ENCODE measurements at places on chromosomes 3 and 15.

GRCh38 chr3:137259089-137259488 is 301.3 kb downstream of the IL20RB start:
- DNase-seq = no peak

DNA sequence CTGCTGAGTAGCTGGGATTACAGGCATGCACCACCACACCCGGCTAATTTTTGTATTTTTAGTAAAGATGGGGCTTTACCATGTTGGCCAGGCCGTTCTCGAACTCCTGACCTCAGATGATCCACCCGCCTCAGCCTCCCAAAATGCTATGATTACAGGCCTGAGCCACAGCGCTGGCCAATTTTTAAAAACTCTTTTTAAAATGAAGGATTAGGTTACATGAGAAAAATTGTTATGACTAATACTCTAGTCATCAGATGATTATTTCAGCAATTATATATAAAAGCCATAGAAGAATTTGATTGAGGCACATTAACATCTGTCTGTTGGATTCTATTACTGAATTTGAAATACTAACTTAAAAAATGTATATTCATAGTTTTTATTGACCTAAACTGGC is 134.1 kb upstream of the MNS1 start:
- no peak for DNase-seq

DNA sequence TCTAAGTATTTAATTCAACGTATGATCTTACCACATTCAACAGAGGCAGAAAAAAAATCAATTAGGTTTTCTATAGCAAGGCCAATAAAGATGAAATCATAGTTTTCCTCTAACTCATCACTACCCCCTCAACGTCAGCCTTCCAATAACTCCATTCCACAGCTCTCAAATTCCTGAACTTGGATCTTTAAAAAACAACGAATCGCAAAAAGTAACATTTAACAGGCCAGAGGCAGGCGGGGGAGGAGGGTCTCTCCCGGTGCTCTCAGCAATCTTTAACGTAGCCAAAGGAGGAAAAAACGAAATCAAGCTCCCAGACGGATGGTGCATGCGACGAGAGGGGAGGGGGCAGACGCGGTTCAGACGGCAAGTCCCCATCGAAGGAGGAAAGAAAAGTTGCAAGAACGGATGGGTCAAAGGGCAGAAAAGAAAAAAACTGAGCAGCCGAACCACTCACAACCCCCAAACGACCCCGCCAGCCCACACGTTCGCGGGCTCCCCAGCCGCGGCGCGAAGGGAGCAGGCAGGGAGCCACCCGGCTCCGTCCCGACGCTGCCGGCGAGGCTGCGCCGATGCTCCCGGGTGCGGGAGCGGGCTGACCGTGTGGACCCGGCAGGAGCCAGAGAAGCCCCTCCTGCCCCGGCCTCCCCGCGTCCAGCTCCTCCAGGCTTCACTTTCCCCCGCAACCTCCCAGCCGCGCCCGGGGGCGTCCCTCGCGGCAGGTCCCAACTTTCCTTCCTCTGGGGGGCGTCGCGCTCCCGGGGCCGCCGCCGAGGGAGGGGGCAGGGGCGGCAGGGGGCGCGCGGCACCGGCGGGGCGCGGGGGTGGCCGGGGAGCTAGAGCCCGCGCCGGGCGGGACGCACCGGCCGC is 703 bp downstream of the PEAK1 start:
- peak; percentile 37 for DNase-seq

GRCh38 chr3:146072061-146072460 is 88.9 kb downstream of the PLOD2 start:
- DNase-seq = no peak

DNA sequence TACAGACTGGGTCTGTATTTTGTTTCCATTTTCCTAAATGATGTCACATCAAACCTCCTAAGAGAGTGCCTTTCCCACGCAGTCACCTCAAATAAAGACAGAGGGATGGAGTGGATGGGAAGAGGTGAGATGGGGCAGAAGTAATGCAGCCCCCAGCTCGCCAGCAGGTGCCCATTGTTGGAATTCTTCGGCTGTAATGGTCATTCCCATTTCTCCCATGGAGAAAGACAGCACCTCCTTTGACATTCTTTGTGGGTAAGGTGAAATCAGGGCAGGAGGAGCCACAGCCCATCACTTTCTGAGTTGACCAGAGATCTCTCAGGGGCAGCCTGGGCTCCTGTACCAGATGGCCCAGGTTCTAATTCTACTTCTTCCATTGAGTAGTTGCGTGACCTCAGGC is 84.4 kb upstream of the NR2F2 start:
- no peak for DNase-seq

- DNase-seq = no peak
These were observed 494 bp downstream of the GCSAM start for GRCh38 chr3:112132554-112132953.

DNA sequence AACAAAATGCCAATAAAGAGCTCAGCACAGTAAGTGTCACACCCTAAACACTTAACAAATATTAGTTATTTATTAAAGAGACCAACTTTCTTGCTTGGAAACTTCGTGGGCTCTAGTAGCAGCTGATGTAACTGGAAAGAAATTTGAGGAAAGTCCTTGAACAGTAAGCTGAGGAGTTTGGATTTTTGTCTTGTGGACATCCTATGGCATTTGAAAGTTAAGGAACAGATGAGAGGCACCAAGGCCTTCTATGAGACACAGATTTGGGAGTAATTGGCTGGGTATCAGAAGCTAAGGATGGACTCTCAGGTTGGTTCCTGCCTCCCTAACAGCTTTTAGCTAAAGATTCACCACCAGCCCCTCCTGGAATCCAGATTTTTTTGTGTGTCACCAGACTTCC is 59.7 kb upstream of the FILIP1L start:
- no peak for DNase-seq

GRCh38 chr3:13825311-13825579 is 54.6 kb downstream of the WNT7A start:
- no peak for DNase-seq

DNA sequence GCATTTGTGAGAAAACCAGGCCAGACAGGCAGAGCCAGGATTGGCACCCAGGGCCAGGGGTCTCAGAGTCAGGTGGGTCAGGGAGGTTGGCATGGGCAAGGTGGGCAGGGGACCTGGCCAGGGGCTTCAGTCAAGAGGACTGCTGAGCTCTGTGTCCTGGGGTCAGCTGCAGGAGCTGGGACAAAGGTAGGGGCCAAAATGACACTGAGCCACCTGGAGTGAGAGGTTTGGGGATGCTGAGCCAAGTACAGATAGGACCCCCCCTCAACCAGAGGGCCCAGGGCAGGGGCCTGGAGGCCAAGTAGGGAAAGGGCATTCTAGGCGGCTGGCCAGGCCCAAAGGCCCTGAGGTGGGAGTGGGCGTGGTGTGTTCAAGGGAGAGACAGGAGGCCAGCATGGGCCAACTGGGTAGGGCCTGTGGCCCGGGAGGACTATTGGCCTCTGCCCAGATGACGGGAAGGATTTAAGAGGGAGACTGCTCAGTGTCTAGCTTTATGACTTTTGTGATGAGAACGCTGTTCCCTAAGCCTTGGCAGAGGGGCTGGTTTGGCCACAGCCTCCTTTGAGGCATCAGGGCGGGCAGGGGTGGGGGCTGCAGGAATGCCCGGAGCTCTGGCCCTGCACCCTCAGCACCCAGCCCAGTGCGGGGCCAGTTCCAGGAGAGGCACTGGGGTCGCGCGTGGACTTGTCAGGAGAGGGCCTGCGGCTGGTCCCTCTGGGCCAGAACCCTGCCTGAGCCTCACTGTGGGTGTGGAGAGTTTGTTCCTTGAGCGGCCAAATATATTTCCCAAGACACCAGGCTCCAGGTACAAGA is 3.1 kb downstream of the CFAP100 start:
- no peak for DNase-seq

- no peak for DNase-seq
These were observed 589 bp downstream of the KLF15 start for GRCh38 chr3:126356373-126357264.

DNA sequence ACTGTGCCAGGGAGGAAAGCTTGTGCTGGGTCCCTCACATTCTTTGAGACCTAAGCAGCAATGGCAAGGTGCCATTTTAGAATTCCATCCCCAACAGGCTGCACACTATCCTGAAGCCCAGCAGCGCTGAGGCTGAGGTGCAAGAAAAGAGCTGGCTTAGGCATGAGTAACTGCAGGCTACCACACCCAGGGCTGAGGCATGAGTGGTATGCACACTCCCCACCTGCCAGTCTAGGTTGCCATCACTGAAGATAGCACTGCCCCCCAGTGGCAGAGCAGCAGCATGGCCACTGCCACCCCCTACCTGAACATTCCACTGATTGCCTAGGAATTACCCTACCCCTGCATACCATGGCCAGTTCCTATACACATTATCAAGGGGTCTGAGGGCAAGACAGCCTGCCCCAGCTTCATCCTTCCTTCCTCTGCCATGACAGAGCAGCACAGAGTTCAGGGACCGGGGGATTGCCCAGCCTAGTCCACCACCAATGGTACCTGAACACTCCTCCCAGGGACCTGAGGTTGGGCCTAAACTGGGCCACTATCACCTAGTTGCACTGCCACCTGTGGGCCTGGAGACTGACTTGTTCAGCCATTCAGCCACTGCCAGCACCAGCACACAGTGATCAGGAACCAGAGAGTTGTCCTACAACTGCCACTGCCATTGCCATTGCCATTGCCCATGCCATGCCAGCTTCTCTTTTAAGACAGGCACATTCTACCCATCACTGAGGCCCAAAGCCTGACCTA is 129.8 kb downstream of the SATB1 start:
- no peak for DNase-seq

DNA sequence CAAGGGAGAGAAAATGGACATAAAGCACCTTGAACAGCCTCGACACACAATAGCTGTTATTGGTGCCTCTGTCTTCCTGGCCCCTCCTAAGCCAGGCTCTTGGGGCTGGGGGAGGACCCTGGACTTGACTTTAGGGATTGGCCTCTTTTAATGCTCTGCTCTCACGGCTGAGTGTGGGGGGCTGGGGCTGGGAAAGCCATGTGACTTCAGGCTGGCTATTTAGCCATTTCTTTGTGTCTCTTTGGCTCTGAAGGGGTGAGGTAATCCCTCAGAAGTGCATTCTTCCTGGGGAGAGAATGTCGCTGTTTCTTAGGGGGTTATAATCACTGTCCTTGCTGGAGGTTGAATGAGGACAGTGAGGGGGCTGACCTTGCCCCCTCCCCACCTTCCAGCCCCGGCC is 26.2 kb downstream of the MAGEF1 start:
- no peak for DNase-seq

DNA sequence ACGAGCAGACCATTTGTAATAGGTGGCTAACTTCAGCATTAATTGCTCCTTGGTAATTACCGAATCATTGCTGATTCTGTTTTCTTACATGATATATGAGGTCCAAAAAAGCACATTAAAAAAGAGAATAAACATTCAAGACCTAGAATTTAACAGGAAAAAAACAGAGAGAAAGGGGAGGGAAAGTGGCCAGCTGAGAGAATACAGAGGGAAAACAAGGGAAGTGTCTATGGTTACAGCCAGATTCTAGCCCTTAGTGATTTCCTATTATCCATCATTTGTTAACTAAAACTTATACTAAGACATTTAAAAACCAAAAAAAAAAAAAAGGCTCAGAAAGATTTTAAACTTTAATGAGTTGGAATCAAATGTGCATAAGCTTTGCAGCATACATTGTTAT is 168.7 kb downstream of the LRTM1 start:
- no peak for DNase-seq

DNA sequence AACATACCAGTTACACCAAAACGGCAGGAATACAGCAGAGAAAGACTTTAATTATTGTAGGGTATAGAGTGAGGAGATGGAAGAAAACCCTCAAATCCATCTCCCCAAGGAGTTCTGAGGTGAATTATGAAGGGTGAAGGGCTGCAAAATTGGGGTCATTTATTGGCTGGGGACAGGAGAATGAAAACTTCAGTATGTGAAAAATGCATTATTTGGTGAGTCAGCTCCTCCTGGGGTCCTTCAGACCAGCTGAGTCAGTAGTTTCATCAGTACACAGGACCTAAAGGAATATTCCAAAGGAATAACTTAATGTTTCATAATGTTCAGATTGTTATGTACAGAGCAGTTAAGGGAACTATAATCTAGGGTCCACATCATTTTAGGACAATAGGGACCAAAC is 566.0 kb downstream of the GBE1 start:
- no peak for DNase-seq

GRCh38 chr3:122864498-122864897 is 69.6 kb downstream of the SLC49A4 start:
- no peak for DNase-seq

GRCh38 chr15:63528138-63528659 is 23.8 kb downstream of the USP3 start:
- DNase-seq = no peak

- no peak for DNase-seq
These were observed 925.0 kb downstream of the GBE1 start for GRCh38 chr3:80836395-80836794.

DNA sequence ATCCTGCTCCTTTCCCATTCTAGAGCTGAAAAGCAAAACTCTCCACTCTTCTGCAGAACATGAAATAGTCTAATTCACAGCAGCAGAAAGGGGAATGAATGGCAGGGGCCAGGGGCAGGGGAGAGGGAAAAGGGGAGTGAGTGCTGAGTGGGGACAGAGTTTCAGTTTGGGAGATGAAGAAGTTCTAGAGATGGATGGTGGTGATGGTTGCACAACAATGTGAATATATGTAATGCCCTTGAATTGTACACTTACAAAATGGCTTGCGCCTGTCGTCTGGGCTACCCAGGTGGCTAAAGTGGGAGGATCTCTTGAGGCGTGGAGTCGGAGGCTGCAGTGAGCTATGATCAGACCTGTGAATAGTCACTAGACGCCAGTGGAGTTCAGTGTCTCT is 78.5 kb upstream of the MEF2A start:
- no peak for DNase-seq

DNA sequence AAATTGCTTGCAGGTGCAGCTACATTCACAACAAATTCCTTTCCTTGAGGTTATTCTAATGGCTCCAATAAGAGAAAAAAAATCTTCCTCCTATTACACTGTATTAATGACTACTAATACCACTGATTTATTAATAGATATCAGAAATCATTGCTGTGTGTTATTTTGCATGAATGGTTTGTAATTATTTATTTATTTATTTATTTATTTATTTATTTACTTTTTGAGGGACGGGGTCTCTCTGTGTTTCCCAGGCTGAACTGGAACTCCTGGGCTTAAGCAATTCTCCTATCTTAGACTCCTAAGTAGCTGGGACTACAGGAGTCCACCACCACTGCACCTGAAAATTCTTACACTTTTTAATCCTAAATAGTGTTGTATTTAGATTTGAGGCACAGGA is 390.4 kb downstream of the SI start:
- no peak for DNase-seq

- no peak for DNase-seq
These were observed 3.8 kb downstream of the PSTPIP1 start for GRCh38 chr15:76998663-76999285.

GRCh38 chr3:35215525-35216500 is 423.5 kb upstream of the ARPP21 start:
- no peak for DNase-seq

DNA sequence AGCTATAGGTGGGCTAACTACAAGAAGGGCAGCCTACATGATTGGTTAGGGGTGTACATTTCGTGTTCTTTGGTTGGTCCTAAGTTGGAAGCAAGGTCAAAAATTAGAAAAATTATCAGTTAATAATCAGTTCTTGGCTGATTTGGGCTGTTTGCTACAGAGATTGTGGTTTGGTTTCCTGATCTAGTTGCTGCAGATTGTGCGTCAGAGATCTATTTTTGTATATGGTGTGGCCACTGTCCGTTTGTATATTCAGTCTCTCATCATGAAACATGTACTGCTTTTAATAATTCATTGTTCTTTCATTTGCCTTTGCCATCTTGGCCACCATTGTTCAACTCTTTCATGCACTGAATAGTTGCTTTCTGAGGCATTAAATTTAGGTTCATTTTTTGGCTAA is 80.9 kb downstream of the LRRC3B start:
- DNase-seq = no peak

Data from stimulated activated CD8-positive, alpha-beta memory T cell treated with anti-CD3 and anti-CD28 coated beads, Interleukin-15, amount 100 ng/mL, for 4 hours (primary cell).